ENCODE measurements at places on chromosomes 5 and 9.

DNA sequence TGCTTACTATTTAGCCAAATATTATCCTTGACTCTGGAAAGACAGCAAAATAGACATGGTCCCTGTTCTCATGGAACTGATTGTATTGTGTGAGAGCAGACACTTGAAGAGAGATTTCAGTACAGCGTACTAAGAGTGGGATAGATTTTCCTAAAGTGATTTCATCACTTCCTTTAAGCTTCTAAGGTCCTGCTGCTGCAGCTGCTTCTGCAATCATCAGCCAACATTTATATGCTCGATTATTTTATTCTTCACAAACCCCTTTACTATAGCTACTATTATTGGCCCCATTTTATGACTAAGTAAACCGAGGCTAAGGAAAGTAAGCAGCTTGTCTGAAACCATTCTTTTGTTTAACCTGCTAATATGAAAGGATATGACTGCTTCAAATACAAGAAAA is 137.7 kb downstream of the SPATA31D1 start:
- DNase-seq, result no peak

GRCh38 chr5:2451100-2451499 is 300.4 kb downstream of the IRX2 start:
- DNase-seq, result no peak

GRCh38 chr5:109164001-109164400 is 245.8 kb downstream of the PJA2 start:
- DNase-seq, result no peak

- no peak for DNase-seq
Measured at GRCh38 chr5:79235261-79235633, 684 bp upstream of the JMY start.

GRCh38 chr5:821504-821903 is 29.3 kb downstream of the ZDHHC11 start:
- DNase-seq, result no peak

DNA sequence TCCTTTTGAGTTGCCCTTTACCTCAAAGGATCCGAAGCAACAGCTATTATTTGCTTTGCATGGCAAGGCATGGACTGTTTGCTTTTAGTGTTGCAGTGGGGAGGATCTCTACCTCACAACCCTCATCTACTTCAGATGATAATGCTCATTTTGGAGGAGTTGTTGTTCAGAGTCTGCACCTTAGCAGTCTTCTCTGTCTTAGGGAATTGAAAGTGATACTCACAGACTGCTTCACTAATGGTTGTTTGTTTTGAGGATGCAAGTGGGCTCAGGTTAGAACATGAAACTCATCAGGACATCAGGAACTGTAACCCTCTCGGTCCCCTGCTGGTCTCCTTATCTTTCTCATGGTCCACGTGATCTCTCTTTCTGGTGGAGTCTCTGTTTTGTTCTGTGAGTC is 172.9 kb upstream of the ANKH start:
- no peak for DNase-seq

DNA sequence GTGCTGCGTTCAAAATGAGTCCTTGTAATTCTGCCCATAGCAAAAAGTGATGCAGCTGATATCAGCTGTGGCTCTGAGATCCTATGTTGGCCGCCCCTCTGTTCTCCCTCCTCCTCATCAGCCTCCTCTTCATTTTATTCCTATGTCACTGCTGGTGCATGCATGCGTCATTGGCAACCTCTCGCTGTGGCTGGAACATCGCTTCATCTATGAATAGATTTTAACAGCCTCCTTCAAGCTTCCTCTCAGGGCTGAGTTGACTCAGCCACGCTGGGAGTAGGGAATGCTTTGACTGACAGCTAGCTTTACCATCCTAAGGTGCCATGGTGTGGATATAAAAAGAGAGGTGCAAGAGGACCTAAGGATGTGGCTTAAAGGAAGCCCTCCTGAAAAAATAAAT is 303.5 kb downstream of the PLK2 start:
- no peak for DNase-seq

GRCh38 chr5:179766726-179767455 is 26.9 kb upstream of the LTC4S start:
- no peak for DNase-seq

DNA sequence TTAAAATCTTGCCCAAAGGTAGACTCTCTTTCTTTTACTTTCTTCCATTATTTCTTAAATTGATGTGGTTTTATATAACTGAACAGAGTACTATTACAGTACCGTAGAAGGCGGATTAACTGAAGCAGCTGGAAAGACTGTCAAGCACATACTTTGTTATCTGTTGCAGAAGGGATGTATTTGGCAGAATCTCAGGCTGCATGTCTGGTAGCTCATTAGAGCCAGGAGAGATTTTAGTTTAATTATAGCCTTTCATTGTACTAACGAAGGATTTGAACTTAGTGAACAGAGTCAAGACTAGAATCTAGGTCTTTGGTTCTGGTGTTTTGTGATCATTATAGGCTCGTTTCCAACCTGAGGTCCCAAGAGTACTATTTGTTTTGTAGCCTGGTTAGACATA is 20.6 kb downstream of the ZNF354C start:
- no peak for DNase-seq

GRCh38 chr5:34608859-34609648 is 47.1 kb upstream of the RAI14 start:
- no peak for DNase-seq

- DNase-seq, result no peak
Measured at GRCh38 chr9:92992549-92992948, 45.2 kb downstream of the FGD3 start.

DNA sequence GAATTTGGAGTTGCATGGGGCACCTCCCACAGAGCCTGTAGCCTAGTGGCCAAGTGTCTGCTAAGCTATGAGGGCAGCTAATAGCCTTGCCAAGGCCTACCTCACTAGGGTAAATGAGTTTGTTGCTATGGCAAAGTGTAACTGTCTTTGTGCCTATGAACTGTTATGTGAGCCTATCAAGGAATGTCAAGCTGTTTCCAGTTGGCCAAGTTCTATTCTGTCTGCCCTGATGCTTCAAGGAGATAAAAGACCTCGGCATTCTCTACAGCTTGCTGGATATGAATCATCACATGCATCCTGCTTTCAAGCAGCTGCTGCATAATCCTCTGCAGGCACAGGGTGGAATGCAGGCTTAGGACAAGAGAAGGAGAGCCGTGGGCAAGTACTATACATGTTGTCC is 69.8 kb upstream of the CCDC112 start:
- no peak for DNase-seq

GRCh38 chr5:107535849-107536248 is 134.9 kb downstream of the EFNA5 start:
- DNase-seq, result no peak

GRCh38 chr9:85508616-85509015 is 233.1 kb downstream of the AGTPBP1 start:
- no peak for DNase-seq

GRCh38 chr9:92350740-92351133 is 25.0 kb downstream of the CENPP start:
- no peak for DNase-seq

GRCh38 chr9:91028166-91028827 is 226.7 kb downstream of the SYK start:
- DNase-seq, result no peak

GRCh38 chr9:82209797-82210470 is 221.4 kb downstream of the SPATA31D1 start:
- no peak for DNase-seq

DNA sequence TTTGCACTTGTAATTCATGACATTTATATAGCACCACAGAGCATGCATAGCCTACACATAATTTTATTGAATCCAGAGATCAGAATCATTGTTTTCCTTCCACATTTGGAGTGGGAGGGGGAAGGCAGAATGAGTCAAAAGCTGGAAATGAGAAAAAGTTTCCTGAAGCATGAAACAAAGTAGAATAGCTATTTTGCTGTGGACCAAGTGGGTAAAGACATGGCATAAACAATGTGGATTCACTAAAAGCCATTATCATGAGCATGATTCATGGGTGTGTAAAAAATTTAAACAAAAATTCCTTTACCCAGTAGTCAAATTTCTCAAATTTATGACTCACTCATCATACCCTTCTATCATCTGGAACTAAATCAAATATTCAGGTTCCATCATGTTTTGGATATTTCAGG is 97.9 kb downstream of the YIPF5 start:
- no peak for DNase-seq

DNA sequence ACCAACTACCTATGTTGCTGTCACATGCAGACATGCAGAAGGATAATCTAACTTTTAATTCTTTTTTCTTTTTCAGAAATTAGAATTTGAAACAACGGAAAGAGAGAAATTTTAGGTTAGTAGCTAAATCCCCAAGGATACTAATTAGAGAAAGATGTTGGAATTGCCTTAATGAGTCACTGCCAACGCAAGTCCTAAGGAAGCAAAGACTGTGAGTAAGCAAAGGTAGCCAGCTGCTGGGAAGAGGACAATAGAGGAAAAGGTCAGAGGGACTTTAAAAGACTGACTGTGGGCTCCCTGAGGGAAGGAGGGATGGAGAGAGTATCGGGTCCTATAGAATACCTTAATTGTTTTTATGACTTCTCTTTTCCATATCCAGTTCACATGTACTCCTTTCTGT is 461.9 kb upstream of the PAPPA start:
- no peak for DNase-seq

DNA sequence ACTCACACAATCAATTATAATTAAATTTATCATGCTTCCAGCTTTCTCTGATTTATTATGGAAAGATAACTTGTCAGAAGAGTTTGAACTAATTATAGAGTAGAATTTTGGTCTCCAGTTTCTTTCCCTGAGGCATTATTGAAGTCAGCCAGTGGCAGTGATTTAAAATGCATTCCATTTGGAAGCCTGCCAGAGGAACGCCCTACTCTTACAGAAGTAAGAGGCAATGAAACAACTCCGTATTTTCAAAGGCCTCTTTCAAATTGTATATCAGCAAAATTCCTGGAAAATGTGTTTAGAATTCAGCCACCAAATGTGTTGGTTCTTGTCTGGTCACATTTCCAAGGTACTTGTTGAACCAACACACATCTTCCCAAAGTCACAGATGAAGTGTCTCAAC is 640.9 kb downstream of the SEMA5A start:
- no peak for DNase-seq

DNA sequence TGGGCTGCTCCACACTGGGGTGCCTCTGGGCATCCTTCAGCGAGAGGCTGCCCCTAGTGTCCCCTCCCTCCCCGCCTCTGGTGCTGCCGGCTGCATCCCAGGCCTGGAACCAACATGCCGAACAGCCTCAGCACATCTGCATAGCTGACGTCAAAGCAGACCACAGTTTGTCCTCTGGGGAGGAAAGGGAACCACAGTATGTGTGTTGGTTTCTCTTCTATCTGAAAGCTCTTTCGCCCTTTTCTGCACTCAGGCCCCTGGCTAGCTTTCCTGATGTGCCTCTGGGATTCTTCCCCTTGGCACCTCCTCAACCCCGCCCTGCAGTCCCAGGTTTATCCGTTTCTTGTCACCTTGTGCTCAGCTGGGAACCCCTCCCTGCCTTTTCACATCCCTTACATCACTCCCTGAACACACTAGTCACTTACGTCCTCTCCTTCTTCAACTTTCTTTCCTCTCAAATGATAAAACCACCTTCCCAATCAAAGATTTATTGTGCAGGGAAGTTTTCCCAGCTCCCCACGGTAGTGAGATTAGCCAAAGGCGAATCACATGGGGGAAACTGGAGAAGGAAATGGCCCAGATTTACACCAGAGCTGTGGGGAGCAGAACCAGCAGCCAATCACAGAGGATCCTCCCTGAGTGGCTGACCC is 35.5 kb upstream of the B4GALT1 start:
- DNase-seq, result peak; percentile 10

DNA sequence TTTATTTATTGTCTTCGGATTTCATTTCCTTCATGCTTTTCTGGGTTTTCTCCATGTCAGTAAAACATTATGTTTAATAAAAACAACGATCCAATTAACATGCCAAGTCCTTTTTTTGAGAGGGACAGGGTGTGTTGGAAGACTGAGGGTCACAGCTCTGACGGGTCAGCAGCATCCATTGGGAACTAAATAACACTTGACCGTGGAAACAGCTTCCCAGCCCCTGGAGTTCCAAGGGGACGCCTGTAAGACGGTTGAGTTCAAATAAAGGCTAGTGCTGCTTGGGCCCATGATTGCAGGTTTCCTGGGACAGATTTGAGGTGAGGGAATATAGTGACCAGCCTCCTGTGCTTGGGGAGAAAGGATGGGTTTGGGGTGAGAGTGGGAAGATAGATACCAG is 30.4 kb upstream of the NEURL1B start:
- DNase-seq, result no peak

DNA sequence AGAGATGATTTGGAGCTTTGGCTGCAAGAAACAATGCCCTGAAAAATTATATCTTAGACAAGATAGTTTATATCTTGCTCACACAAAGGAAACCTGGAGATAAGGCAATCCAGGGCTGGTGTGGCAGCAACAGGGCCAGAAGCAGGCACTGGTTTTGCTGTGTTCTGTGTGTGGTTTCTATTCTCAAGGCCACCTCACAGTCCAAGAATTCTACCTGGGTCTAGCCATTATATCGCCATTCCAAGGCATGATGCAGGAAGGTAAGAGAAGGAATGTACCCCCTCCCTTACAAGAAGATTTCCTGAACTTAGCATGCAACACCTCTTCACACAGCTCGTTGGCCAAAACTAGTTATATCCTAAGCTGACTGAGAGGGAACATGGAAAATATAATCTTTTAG is 74.5 kb upstream of the MEGF10 start:
- DNase-seq, result no peak

DNA sequence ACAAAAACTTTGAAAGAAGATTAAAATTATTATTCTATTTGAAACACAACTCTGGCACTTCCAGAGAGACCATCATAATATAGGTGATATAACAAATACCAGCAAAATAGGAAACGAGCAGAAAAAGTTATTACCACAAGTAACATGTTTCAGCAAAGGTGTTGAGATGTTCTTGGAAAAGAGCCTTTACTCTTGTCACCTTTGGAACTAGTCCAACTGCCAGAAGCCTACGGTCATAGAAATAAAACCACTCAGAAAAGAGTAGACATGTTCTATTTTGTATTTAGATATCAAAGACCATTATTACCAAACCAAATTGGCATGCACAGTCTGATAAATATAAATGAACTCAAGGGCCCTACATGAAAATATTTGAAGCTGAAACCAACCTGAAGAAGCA is 145.0 kb upstream of the DMAC1 start:
- DNase-seq, result no peak

GRCh38 chr5:64767959-64768357 is 533 bp downstream of the SREK1IP1 start:
- DNase-seq, result no peak

- no peak for DNase-seq
Measured at GRCh38 chr5:164578911-164579310, 1073.5 kb downstream of the MAT2B start.

DNA sequence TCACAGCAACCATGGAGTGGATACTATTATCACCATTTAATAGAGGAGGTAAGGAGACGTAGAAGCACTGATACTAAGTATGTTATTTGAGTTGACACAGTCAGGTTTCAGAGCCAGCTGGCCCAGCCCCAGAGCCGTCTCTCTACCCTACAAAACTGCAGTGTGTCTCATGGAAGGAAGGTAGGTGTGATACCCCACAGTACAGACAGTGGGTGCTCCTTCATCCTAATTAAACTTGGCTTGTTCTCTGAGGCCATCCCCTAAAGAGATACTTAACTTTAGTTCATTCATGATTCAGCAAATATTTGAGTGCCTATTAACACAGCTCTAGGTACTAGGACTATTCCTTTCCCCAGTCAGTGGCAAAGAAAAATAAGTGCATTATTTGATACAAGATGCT is 22.6 kb downstream of the PIP5K1B start:
- no peak for DNase-seq

- DNase-seq, result no peak
Measured at GRCh38 chr5:178527458-178528307, 62.5 kb downstream of the COL23A1 start.
